ENCODE measurements at places on chromosomes 7 and 10. TPM values are rescaled to one million over a fixed set of nuclear protein-coding genes. Genes with fewer than 3 reads are reported as not detected.

GRCh38 chr7:2099048-2099957 is 133.4 kb downstream of the MAD1L1 start:
- H3K36me3 ChIP-seq: no peaks in the 10 kb centered on the region
- ATAC-seq: no peak
- H3K27me3 ChIP-seq: no peaks in the 10 kb centered on the region
- H3K4me1 ChIP-seq: peaks cover 23% of the 10 kb centered on the region
- H3K27ac ChIP-seq: no peak overlapping the region
- H3K4me3 ChIP-seq: no peak overlapping the region

GRCh38 chr10:125038637-125039036 is 96.7 kb downstream of the ZRANB1 start:
- no peaks in the 10 kb centered on the region for H3K27me3 ChIP-seq
- H3K27ac ChIP-seq: no peak overlapping the region
- no peaks in the 10 kb centered on the region for H3K36me3 ChIP-seq
- no peak overlapping the region for H3K4me3 ChIP-seq

DNA sequence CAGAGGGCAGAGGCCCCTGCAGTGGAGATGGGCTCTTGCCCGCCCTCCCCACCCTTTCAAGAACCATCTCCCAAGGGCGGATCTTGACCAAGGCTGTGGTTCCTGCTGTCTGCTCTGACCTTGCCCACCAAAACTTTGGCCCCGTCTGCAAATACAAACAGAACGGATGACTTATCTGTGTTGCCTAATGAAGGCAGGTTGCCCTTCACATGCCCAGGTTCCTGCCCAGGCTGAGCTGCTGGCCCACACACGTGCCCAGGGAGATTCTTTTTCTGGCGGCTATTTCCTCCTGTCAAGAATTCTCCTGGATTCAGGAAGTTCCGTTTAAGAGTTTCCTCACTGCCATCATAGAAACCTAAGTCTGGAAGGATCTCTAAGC is 78.3 kb downstream of the PROSER2 start:
- no peaks in the 10 kb centered on the region for H3K4me1 ChIP-seq
- H3K36me3 ChIP-seq: no peaks in the 10 kb centered on the region
- H3K27me3 ChIP-seq: peaks cover 20% of the 10 kb centered on the region
- ATAC-seq: no peak

DNA sequence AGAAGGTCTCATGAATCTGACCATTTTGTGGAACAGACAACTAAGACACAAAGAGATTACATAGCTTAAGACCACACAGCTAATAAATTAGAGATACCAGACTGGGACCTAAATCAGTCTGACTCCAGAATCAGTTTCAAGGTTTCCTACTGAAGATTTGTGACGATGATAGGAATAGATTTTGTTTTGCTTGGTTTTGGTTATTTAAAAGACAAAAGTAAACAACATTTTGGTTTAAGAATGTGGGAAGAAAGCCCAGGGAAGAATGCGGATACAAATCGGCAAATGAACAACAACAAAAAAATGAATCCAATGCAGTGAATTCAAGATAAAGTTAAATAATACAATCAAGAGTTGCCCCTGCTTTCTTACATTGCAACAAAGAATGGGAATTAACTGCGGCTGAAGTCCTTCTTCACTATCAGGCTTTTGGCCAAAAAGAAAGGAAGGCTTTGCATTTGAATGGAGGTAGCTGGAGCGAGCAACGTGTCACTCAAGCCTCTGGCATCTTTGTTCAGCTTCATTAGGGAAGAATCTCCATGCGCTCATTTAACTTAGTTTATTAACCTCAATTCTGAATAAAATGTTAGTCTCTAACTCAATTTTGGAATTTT is 210.8 kb downstream of the ADAM12 start:
- peaks cover 7% of the 10 kb centered on the region for H3K27me3 ChIP-seq
- H3K27ac ChIP-seq: no peak overlapping the region
- H3K4me1 ChIP-seq: no peaks in the 10 kb centered on the region
- no peaks in the 10 kb centered on the region for H3K36me3 ChIP-seq

The SPDYE16 gene
- total RNA-seq: 3.7 TPM

GRCh38 chr10:73095481-73096021 is 1.1 kb downstream of the P4HA1 start:
- H3K27ac ChIP-seq: peak overlapping the region; percentile 98
- ATAC-seq: no peak
- peaks cover 10% of the 10 kb centered on the region for H3K4me1 ChIP-seq
- no peaks in the 10 kb centered on the region for H3K36me3 ChIP-seq
- no peaks in the 10 kb centered on the region for H3K27me3 ChIP-seq
- H3K4me3 ChIP-seq: peak overlapping the region; percentile 66

- no peak overlapping the region for H3K4me3 ChIP-seq
- H3K4me1 ChIP-seq: no peaks in the 10 kb centered on the region
- H3K27me3 ChIP-seq: no peaks in the 10 kb centered on the region
- H3K27ac ChIP-seq: no peak overlapping the region
- ATAC-seq: no peak
- no peaks in the 10 kb centered on the region for H3K36me3 ChIP-seq
Measured at GRCh38 chr7:4675771-4676367, 6.2 kb upstream of the FOXK1 start.

- peak; percentile 17 for ATAC-seq
- H3K27me3 ChIP-seq: no peaks in the 10 kb centered on the region
- H3K4me1 ChIP-seq: no peaks in the 10 kb centered on the region
- H3K27ac ChIP-seq: no peak overlapping the region
- no peak overlapping the region for H3K4me3 ChIP-seq
Measured at GRCh38 chr7:47460251-47460989, 121.5 kb downstream of the TNS3 start.

GRCh38 chr7:47358944-47359588 is 222.8 kb downstream of the TNS3 start:
- H3K27me3 ChIP-seq: no peaks in the 10 kb centered on the region
- H3K27ac ChIP-seq: no peak overlapping the region
- no peak for ATAC-seq
- H3K4me3 ChIP-seq: no peak overlapping the region

DNA sequence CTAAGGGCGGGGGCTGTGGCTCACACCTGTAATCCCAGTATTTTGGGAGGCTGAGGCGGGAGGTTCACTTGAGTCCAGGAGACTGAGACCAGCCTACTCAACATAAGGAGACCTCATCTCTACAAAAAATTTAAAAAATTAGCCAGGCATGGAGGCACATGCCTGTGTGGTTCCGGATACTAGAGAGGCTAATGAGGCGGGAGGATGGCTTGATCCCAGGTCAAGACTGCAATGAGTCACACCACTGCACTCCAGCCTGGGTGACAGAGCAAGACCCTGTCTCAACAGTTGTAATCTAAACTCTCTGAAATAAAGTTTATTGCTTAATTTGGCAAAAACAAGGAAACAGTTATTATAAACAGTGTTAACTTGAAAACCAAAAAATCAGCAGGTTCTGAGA is 123.3 kb downstream of the USP6NL start:
- no peak overlapping the region for H3K27ac ChIP-seq
- H3K4me3 ChIP-seq: no peak overlapping the region
- H3K27me3 ChIP-seq: no peaks in the 10 kb centered on the region
- ATAC-seq: no peak
- no peaks in the 10 kb centered on the region for H3K4me1 ChIP-seq

- ATAC-seq: no peak
- no peaks in the 10 kb centered on the region for H3K27me3 ChIP-seq
- no peak overlapping the region for H3K4me3 ChIP-seq
- no peak overlapping the region for H3K27ac ChIP-seq
- no peaks in the 10 kb centered on the region for H3K4me1 ChIP-seq
Measured at GRCh38 chr10:105149371-105149891, 508.3 kb downstream of the SORCS3 start.

The GLCCI1 gene
- total RNA-seq: 2.8 TPM

The TWIST1 gene
- 35.9 TPM for total RNA-seq

The ADCYAP1R1 gene
- total RNA-seq: 13.9 TPM

The HECTD2 gene
- 22.4 TPM for total RNA-seq

- peaks cover 38% of the 10 kb centered on the region for H3K36me3 ChIP-seq
- no peak overlapping the region for H3K4me3 ChIP-seq
- ATAC-seq: no peak
- no peaks in the 10 kb centered on the region for H3K4me1 ChIP-seq
- no peak overlapping the region for H3K27ac ChIP-seq
Measured at GRCh38 chr7:105118612-105119600, 104.9 kb downstream of the KMT2E start.

The PPP1R9A gene
- 21.0 TPM for total RNA-seq

The STYXL1 gene
- total RNA-seq: 15.4 TPM

- H3K4me1 ChIP-seq: no peaks in the 10 kb centered on the region
- no peaks in the 10 kb centered on the region for H3K36me3 ChIP-seq
- H3K4me3 ChIP-seq: no peak overlapping the region
- no peak for ATAC-seq
- peaks cover 12% of the 10 kb centered on the region for H3K27me3 ChIP-seq
Measured at GRCh38 chr10:29204070-29204800, 84.6 kb upstream of the LYZL1 start.

DNA sequence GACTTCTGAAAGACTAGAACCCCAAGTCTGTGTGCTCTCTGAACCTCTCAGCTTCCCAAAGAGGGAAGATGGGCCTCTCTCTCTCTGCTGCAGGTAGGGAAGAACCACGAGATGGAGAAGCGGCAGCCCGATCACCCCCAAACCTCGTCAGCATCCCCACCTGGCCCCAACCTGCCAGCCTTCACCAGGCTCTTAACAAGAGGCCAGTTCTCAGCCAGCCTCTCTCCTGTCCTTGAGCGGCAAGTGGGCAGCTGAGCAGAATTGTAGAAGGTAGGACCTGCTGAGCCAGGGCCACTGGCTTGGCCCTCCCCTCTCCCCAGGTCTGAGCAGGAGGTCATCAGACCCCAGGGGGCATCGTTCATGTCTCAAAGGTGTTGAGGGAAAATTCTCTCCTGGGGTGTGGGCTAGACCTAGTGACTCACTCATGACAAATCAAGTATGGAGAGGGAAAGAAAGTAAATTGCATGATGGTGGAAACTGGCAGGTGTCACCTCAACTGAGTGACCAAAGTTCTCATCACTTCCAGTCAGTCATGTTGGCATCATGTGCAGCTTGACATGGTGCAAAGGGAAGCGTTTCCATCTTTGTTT is 92.0 kb upstream of the GPR26 start:
- H3K27ac ChIP-seq: no peak overlapping the region
- no peaks in the 10 kb centered on the region for H3K4me1 ChIP-seq
- H3K4me3 ChIP-seq: no peak overlapping the region
- ATAC-seq: no peak
- peaks cover 76% of the 10 kb centered on the region for H3K27me3 ChIP-seq
- no peaks in the 10 kb centered on the region for H3K36me3 ChIP-seq

DNA sequence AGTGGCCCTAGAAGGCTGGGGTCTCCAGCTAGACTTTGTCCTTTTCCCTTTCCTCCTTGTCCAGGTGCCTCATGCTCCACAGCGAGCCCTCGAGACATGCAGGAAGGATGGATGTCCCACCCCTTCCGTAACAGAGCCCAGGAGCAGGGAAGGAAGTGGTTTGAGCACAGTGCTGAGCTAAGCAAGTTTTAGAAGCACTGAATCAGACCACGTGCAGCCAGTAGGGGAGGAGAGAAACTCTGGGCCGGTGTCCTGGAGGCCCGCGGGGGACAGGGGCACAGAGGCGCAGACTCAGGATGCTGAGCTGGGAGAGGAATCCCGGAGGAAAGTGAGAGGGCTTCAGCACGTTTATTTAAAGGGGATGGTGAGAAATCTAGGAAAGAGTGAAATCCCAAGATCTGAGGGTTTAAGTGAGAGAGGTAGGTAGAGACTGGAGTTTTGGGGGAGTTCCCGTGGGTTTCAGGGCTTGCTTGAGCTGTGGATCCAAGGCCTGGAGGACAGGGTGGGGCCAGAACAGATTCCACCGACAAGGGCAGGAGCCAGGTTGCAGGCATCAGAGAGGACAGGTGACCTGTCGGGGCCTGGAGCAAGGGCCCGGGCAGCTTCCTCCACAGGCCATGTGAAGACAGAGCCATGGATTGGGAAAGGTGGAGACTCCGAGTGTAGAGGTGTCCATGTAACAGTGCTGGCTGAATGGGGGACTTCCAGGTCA is 4.4 kb upstream of the IRF5 start:
- H3K36me3 ChIP-seq: no peaks in the 10 kb centered on the region
- H3K27me3 ChIP-seq: peaks cover 62% of the 10 kb centered on the region
- no peak overlapping the region for H3K27ac ChIP-seq

The TSPAN12 gene
- 9.2 TPM for total RNA-seq

DNA sequence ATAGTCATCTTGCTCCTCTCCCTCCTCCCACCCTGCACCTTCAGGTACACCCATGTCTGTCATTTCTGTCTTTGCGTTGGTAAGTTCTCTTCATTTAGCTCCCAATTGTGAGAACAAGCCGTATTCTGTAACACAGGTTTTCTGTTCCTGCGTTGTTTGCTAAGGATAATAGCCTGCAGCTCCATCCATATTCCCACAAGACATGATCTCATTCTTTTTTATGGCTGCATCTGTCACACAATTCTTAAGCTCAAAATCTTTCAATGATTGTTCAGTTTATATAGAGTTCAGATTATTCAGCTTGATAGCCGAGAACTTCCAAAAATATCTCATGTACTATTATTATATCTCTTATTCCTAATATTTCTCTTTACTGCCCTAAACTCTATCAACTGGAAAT is 16.0 kb upstream of the TMEM168 start:
- no peaks in the 10 kb centered on the region for H3K4me1 ChIP-seq
- H3K36me3 ChIP-seq: no peaks in the 10 kb centered on the region
- no peaks in the 10 kb centered on the region for H3K27me3 ChIP-seq
- H3K4me3 ChIP-seq: no peak overlapping the region

DNA sequence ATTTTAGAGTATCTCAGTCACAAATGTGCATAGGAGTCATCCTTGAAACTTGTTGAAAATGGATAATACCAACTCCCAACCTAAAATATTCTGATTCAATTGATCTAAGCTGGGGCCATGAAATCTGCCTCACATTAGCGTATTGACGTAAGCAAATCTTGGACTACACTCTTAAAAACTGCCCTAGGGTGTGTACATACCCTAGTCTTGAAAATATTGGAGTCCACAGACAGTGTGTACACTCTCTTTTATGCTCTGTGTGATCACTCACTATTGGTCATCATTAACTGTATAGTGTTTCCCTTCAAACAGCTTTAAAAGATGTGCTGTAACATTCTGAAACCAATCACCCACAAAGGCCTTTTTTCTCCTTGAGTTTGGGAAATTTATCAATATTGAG is 102.9 kb upstream of the FERD3L start:
- H3K27ac ChIP-seq: no peak overlapping the region
- no peaks in the 10 kb centered on the region for H3K36me3 ChIP-seq
- no peaks in the 10 kb centered on the region for H3K27me3 ChIP-seq
- no peak overlapping the region for H3K4me3 ChIP-seq
- no peak for ATAC-seq
- H3K4me1 ChIP-seq: no peaks in the 10 kb centered on the region

Data from gastroesophageal sphincter (tissue), 4 donors.